ENCODE measurements at places on chromosomes 11 and 22. TPM values are rescaled to one million over a fixed set of nuclear protein-coding genes. Genes with fewer than 3 reads are reported as not detected.
A peak's percentile ranks its signal among the peaks of the same experiment; 100 is the strongest.

The VPREB1 gene
- total RNA-seq = not detected

The TIRAP gene
- 22.1 TPM for total RNA-seq

The P2RY2 gene
- total RNA-seq = not detected

The CNIH2 gene
- total RNA-seq = 2.8 TPM

The POLR2F gene
- 38.0 TPM for total RNA-seq

The LDLRAD3 gene
- total RNA-seq = not detected

- no peak overlapping the region for H3K4me3 ChIP-seq
- no peak overlapping the region for H3K27ac ChIP-seq
- H3K27me3 ChIP-seq = no peaks in the 10 kb centered on the region
These were observed 29.4 kb downstream of the TCP11L1 start for GRCh38 chr11:33068611-33069340.

- H3K36me3 ChIP-seq = no peaks in the 10 kb centered on the region
- H3K27me3 ChIP-seq = peaks cover 25% of the 10 kb centered on the region
- DNase-seq = no peak
- H3K4me3 ChIP-seq = no peak overlapping the region
- H3K27ac ChIP-seq = no peak overlapping the region
These were observed 15.2 kb downstream of the SCARF2 start for GRCh38 chr22:20422271-20423007.

GRCh38 chr11:110011595-110011994 lies 81.6 kb upstream of the ZC3H12C start:
- no peak for DNase-seq
- H3K27me3 ChIP-seq = no peaks in the 10 kb centered on the region
- no peaks in the 10 kb centered on the region for H3K36me3 ChIP-seq
- H3K4me3 ChIP-seq = no peak overlapping the region
- H3K27ac ChIP-seq = no peak overlapping the region
- no peaks in the 10 kb centered on the region for H3K4me1 ChIP-seq

- H3K27ac ChIP-seq = no peak overlapping the region
- no peaks in the 10 kb centered on the region for H3K4me1 ChIP-seq
- no peak for DNase-seq
- no peak overlapping the region for H3K4me3 ChIP-seq
These were observed 71.0 kb upstream of the KIRREL3 start for GRCh38 chr11:127071606-127072005.

DNA sequence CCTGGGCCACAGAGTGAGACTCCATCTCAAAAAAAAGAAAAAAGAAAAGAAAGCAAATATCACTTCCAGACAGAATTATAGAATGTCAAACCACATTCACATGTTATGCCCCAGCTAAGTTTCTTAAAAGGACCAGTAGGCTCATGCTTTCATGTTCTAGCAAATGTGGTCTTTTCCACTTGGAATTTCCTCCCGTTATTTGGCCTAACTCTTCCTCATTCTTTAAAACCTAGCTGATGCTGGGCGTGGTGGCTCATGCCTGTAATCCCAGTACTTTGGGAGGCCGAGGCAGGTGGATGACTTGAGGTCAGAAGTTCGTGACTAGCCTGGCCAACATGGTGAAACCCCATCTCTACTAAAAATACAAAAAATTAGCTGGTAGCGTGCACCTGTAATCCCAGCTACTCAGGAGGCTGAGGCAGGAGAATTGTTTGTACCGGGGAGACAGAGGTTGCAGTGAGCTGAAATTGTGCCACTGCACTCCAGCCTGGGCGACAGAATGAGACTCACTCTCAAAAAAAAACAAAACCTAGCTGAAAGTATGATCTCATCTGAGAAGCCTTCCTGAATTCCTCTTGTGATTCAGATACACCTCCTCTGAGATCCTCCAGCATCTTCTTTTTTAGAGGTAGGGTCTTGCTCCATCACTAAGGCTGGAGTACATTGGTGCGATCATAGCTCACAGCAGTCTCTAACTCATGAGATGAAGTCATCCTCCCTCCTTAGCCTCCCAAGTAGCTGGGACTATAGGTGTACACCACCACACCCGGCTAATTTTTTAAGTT lies 50.4 kb downstream of the FCHSD2 start:
- peaks cover 20% of the 10 kb centered on the region for H3K4me1 ChIP-seq
- H3K36me3 ChIP-seq = peaks cover 16% of the 10 kb centered on the region
- H3K4me3 ChIP-seq = no peak overlapping the region
- H3K27me3 ChIP-seq = no peaks in the 10 kb centered on the region
- DNase-seq = no peak

DNA sequence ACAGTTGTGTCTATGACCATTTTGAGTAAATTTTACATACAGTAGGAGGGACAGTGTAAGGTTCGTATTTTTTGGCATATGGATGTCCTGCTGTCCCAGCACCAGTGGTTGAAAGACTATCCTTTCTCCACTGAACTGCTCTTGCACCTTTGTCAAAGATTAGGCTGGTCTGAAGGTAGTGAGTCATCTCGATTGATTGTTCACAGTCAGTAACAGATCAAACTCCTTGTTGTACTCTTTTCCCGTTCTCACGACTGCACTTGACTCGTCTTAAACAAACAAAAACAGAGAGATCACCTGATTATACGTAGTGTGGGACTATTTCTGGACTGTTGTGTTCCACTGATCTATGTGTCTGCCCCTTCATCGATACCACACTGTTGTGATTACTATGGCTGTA lies 77.1 kb downstream of the DGCR2 start:
- DNase-seq = no peak
- no peaks in the 10 kb centered on the region for H3K27me3 ChIP-seq
- H3K27ac ChIP-seq = no peak overlapping the region
- H3K36me3 ChIP-seq = peaks cover 90% of the 10 kb centered on the region

GRCh38 chr11:126194121-126194543 lies 17.3 kb downstream of the RPUSD4 start:
- H3K4me1 ChIP-seq = no peaks in the 10 kb centered on the region
- DNase-seq = no peak
- H3K36me3 ChIP-seq = peaks cover 22% of the 10 kb centered on the region
- H3K27ac ChIP-seq = no peak overlapping the region
- H3K27me3 ChIP-seq = no peaks in the 10 kb centered on the region

DNA sequence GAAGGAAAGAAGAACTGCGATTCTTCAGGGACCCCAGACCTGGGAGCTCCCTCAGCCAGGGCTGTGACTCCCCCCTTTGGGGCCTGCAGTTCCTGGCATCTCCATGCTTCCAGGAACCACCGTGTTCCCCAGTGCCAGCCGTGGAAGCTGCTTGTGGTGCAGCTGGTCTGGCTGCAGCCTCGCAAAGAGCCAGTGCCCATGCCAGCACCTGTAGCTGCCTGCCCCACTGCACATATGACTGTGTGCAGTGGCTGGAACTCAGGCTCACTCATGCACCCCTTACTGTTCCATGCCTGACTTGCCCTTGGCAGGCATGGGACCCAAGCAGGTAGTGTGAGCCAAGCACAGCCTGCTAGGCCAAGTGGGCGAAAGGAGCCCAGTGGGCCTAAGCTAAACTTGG lies 401.3 kb downstream of the LRRC4C start:
- no peak overlapping the region for H3K27ac ChIP-seq
- H3K27me3 ChIP-seq = no peaks in the 10 kb centered on the region
- DNase-seq = no peak
- no peak overlapping the region for H3K4me3 ChIP-seq

DNA sequence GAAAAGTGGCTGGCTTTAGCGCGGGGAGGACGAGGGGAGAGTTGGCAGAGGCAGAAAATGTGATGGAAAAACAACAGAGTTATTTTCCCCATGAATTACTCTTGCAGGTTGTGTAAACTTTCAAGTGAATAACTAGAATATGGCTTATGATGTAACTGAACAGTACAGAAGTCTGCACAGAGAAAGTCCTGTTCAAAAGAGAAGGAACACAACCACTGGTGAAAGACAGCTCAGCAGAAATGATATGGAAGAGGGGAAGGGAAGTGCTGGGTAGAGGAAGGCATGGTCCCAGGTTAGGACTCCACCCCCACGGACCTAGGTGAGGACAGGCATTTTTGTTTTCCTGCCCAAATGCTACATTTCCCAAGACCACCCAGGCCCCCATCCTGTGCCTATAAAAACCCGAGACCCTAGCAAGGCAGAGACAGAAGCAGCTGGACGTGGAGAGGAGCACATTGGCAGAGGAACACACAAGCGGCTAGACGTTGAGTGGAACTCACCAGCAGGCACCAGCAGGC lies 77.7 kb downstream of the MAML2 start:
- peak overlapping the region; percentile 94 for H3K27ac ChIP-seq
- H3K4me3 ChIP-seq = peak overlapping the region; percentile 34
- H3K27me3 ChIP-seq = no peaks in the 10 kb centered on the region
- DNase-seq = no peak
- peaks cover 21% of the 10 kb centered on the region for H3K36me3 ChIP-seq

DNA sequence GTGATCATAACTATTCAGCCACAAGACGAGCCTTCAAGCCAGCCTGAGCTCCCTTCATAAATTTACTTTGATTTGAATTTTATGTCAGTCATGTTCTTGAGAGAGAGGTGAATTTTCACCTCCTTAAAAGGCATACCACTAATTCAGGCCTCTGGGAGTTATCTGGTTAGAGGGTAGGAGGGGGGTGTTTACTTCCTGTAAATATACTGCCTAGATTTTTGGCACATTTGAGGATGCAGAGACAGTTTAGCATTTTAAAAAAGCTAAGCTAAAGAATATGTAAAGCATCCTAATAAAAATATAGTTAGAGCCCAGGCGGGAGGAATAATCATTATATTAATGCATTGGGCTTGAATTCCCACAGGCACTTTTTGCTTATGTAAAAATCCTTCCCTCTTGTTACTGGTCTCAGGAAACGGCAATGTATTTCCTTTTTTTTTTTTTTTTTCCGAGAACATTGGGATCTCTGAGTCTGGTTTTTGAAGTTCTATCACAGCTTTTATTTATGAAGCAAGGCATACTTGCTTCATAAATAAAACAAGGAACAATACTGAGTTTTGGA lies 116.5 kb downstream of the CSNK2A3 start:
- H3K4me1 ChIP-seq = no peaks in the 10 kb centered on the region
- H3K27ac ChIP-seq = no peak overlapping the region
- H3K4me3 ChIP-seq = no peak overlapping the region
- no peaks in the 10 kb centered on the region for H3K36me3 ChIP-seq

GRCh38 chr11:36622431-36623136 lies 24.5 kb upstream of the RAG2 start:
- DNase-seq = no peak
- H3K27me3 ChIP-seq = peaks cover 10% of the 10 kb centered on the region
- H3K4me1 ChIP-seq = no peaks in the 10 kb centered on the region
- no peak overlapping the region for H3K27ac ChIP-seq
- H3K36me3 ChIP-seq = no peaks in the 10 kb centered on the region
- H3K4me3 ChIP-seq = no peak overlapping the region

- no peaks in the 10 kb centered on the region for H3K27me3 ChIP-seq
- no peaks in the 10 kb centered on the region for H3K36me3 ChIP-seq
- no peak overlapping the region for H3K4me3 ChIP-seq
- no peak for DNase-seq
These were observed 9.2 kb downstream of the TIGD3 start for GRCh38 chr11:65363770-65364169.

GRCh38 chr22:38549101-38549894 lies 20.7 kb downstream of the DMC1 start:
- H3K4me1 ChIP-seq = peaks cover 11% of the 10 kb centered on the region
- no peak overlapping the region for H3K4me3 ChIP-seq
- H3K27ac ChIP-seq = no peak overlapping the region
- no peaks in the 10 kb centered on the region for H3K36me3 ChIP-seq

GRCh38 chr11:74966651-74967050 lies 17.6 kb downstream of the SPCS2 start:
- no peak for DNase-seq
- no peak overlapping the region for H3K27ac ChIP-seq
- H3K27me3 ChIP-seq = no peaks in the 10 kb centered on the region
- H3K4me1 ChIP-seq = peaks cover 21% of the 10 kb centered on the region
- H3K36me3 ChIP-seq = no peaks in the 10 kb centered on the region
- H3K4me3 ChIP-seq = no peak overlapping the region

DNA sequence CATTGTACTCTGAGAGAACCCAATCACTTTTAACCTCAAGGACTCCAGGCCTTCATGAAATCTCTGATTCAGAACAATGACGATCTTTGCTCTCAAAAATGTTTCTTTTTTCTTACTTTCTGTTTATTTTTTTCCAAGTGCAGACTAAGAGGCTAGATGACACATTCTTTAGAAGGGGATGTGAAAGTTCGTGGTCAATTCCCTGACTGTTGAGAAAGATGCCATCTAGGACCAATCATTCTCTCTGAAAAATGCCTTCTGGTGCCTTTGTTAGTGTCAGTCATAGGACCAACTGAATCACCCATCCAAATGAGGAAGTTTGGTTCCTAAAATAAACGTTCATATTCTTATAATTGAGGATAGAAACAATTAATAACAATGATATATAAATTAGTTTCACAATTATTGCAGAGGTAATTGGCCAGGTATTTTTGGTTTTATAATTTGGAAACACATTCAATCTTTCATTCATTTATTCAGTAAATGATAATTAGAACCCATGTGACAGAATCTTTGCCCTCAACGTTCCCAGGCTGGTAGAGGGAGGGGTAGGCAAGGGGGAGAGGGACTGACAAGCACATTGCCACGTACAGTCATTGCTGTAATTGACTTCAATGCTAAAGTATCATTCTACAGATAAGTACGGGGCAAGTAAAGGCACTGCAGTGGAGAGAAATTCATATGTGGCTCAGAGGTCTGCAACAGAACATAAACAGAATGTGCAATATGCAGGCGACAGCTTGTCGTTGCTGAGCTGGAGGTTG lies 333.4 kb upstream of the MPPED2 start:
- H3K27me3 ChIP-seq = peaks cover 16% of the 10 kb centered on the region
- H3K4me3 ChIP-seq = no peak overlapping the region
- H3K36me3 ChIP-seq = no peaks in the 10 kb centered on the region
- H3K27ac ChIP-seq = no peak overlapping the region
- no peaks in the 10 kb centered on the region for H3K4me1 ChIP-seq
- DNase-seq = no peak

GRCh38 chr11:111573821-111574249 lies 28.4 kb upstream of the SIK2 start:
- H3K4me1 ChIP-seq = no peaks in the 10 kb centered on the region
- no peak overlapping the region for H3K27ac ChIP-seq
- no peak overlapping the region for H3K4me3 ChIP-seq
- DNase-seq = no peak
- peaks cover 15% of the 10 kb centered on the region for H3K27me3 ChIP-seq
- H3K36me3 ChIP-seq = no peaks in the 10 kb centered on the region

GRCh38 chr22:19446603-19447329 lies 745 bp downstream of the C22orf39 start:
- peaks cover 42% of the 10 kb centered on the region for H3K4me1 ChIP-seq
- peak overlapping the region; percentile 96 for H3K27ac ChIP-seq
- peak; percentile 15 for DNase-seq
- no peaks in the 10 kb centered on the region for H3K36me3 ChIP-seq

DNA sequence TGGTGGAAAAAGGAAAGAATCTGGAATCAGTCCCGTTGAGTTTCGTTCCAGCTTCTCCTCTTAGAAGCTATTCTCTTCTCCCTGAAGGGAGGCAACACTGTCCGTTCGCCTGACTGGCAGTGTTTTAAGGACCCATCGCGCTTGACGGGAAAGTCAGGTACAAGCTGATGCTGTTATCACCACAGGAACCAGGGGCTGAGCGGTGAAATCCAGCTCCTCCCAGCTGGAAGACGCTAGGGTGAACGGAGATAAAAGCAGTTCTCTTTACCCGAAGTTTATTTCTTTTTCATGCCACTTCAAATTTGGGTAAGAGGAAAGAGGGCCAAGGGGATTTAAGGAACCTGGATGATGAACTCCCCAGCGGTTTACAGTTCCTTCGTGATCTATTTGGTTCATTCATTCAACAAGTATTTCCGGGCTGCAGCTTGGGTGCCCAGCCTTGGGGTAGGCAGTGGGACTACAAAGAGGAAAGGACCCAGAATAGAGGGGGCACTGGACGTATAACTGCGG lies 551 bp upstream of the DEUP1 start:
- H3K36me3 ChIP-seq = peaks cover 13% of the 10 kb centered on the region
- peaks cover 6% of the 10 kb centered on the region for H3K4me1 ChIP-seq
- no peak overlapping the region for H3K27ac ChIP-seq
- DNase-seq = no peak

All from naive thymus-derived CD8-positive, alpha-beta T cell (primary cell).